H1 (cell line): ENCODE measurements at places on chromosomes 16 and 17. TPM values are rescaled to one million over a fixed set of nuclear protein-coding genes. Genes with fewer than 3 reads are reported as not detected.

GRCh38 chr17:50316016-50316587 lies 29.8 kb upstream of the XYLT2 start:
- H3K4me3 ChIP-seq = no peak overlapping the region
- no peaks in the 10 kb centered on the region for H3K36me3 ChIP-seq
- no peak for DNase-seq
- no peak overlapping the region for H3K27ac ChIP-seq
- H3K4me1 ChIP-seq = no peaks in the 10 kb centered on the region; the same call in 1 of the 2 replicates

DNA sequence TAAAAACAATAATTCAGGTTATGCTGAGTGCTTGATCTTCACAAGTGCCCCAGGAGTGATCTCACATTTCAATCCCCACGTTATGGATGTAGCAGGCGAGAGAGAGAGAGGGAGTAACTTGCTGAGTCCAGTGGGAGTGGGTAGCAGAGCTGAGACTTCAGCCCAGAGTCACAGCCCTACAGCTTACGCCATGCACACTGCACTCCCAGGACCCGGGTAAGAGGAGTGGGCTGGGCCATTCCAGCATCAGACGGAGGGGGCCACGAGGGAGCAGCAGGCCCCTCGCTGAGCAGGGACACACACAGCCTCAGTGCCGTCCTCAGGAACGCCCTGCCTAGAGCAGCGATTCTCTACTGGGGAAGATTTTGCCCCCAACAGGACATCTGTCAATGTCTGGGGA lies 9.8 kb upstream of the KIF19 start:
- no peak overlapping the region for H3K27ac ChIP-seq
- H3K4me1 ChIP-seq = no peaks in the 10 kb centered on the region
- no peaks in the 10 kb centered on the region for H3K27me3 ChIP-seq
- H3K4me3 ChIP-seq = no peak overlapping the region

DNA sequence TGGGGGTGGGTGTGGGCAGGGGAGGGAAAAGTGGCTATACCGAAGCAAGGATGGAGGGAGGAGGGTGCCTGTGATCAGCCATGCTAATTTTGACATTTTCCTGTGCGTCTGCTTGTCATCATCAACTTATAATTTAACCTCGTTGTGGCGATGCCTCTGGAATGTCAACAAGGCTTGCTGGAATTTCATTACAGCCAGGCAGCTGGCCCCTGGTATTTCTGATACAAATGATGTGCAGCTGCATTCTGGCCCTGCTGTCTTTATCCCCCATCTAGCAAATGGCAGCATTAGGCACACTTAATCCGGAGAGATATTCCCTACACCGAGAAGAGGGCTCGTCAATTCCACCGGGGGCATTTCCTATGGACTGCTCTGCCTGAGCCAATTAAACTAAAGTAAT lies 278.3 kb upstream of the CCL2 start:
- no peak overlapping the region for H3K27ac ChIP-seq
- H3K4me1 ChIP-seq = no peaks in the 10 kb centered on the region
- H3K36me3 ChIP-seq = no peaks in the 10 kb centered on the region
- H3K4me3 ChIP-seq = no peak overlapping the region

The RBFOX1 gene
- 2.8 and 3.1 TPM in 2 replicates for total RNA-seq

The NUBP1 gene
- total RNA-seq = 28.2 and 32.1 TPM in 2 replicates

- DNase-seq = peak; percentile 33
- H3K4me3 ChIP-seq = peak within 1 kb of the TSS; percentile 66
- no peaks in the 10 kb centered on the region for H3K36me3 ChIP-seq
- peaks cover 7% of the 10 kb centered on the region for H3K4me1 ChIP-seq
- peak within 1 kb of the TSS; percentile 46; the same call in 1 of the 2 replicates for H3K27ac ChIP-seq
Observed at GRCh38 chr17:41734139-41734948, at the start of gene HAP1. TSS of gene HAP1 (minus strand) at chr17:41734643. CDS start at chr17:41734634, 9 bp downstream.

The ITGA3 gene
- 21.7 and 24.2 TPM in 2 replicates for total RNA-seq

DNA sequence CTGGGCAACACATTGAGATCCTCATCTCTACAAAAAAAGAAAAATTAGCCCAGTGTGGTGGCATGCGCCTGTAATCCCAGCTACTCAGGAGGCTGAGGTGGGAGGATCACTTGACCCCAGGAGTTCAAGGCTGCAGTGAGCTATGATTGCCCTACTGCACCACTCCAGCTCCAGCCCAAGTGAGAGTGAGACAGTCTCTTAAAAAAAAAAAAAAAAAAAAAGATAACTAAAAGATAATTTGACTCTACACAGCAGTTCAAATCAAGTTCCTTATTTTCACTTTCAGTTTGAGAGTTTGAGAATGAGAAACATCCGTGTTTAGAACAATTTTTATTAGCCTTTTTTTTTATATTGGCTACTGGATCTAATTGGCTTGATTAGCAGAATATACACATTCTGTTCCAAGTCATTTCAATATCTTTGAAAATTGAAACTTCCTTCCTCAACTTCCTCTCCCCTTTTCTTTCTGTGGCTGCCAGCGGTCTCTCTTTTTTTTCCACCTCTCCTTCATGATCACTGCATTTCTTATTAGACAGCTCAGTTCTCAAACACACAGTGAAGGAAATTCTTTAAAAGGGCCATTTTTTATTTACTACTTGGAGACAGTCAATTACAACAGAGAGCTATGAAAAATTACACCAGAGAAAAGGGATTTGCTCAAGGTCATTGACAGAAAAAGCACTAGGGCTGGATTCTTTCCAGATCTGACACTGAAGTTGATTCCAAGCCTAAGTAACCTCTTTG lies 4.5 kb upstream of the ACSF2 start:
- H3K27ac ChIP-seq = no peak overlapping the region
- H3K27me3 ChIP-seq = peaks cover 2% of the 10 kb centered on the region; the same call in 1 of the 2 replicates
- H3K36me3 ChIP-seq = no peaks in the 10 kb centered on the region
- H3K4me3 ChIP-seq = no peak overlapping the region

DNA sequence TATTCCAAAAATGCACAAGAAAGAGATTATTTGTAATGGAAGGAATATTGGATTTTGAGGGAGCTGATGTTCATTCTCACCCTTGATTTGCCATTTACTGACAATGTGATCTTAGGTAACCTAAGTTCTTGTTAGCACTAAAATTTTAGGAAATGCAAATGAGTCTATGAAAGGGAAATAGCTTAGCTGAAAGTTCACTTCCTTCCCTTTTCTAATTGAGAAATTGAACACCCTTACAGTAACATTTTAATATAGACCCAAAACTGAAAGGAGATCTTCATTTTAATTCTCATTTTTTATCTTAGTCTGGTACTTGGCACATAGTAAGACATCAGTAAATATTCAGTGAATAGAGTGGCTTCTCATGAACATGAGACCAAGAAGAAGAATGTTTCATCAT lies 10.9 kb upstream of the WSB1 start:
- H3K36me3 ChIP-seq = no peaks in the 10 kb centered on the region
- H3K4me1 ChIP-seq = no peaks in the 10 kb centered on the region
- no peak overlapping the region for H3K27ac ChIP-seq
- H3K4me3 ChIP-seq = no peak overlapping the region

The GDPD1 gene
- total RNA-seq = 6.7 and 7.7 TPM in 2 replicates

The SGCA gene
- not detected in 2 replicates for total RNA-seq

DNA sequence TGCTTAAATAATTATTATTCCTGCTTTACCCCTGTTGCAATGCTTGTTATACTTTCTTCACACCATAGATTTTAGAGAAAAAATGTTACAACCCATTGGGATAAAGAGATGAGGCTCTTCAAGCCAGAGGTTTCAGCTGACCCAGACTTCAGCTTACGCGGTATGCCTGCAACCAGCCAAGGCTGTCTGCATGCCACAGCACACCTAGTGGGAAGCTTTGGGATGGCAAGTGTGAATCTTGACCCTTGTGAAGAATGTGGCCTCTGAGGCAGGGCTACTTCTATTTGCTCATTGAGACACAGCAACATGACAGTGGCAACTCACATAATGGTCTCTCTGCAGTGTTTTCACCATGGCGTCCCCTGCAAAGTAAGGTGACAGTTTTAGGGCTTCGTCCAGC lies 193.9 kb upstream of the PIRT start:
- H3K27me3 ChIP-seq = no peaks in the 10 kb centered on the region
- H3K36me3 ChIP-seq = no peaks in the 10 kb centered on the region
- no peak overlapping the region for H3K4me3 ChIP-seq
- no peak overlapping the region for H3K27ac ChIP-seq
- H3K4me1 ChIP-seq = no peaks in the 10 kb centered on the region

DNA sequence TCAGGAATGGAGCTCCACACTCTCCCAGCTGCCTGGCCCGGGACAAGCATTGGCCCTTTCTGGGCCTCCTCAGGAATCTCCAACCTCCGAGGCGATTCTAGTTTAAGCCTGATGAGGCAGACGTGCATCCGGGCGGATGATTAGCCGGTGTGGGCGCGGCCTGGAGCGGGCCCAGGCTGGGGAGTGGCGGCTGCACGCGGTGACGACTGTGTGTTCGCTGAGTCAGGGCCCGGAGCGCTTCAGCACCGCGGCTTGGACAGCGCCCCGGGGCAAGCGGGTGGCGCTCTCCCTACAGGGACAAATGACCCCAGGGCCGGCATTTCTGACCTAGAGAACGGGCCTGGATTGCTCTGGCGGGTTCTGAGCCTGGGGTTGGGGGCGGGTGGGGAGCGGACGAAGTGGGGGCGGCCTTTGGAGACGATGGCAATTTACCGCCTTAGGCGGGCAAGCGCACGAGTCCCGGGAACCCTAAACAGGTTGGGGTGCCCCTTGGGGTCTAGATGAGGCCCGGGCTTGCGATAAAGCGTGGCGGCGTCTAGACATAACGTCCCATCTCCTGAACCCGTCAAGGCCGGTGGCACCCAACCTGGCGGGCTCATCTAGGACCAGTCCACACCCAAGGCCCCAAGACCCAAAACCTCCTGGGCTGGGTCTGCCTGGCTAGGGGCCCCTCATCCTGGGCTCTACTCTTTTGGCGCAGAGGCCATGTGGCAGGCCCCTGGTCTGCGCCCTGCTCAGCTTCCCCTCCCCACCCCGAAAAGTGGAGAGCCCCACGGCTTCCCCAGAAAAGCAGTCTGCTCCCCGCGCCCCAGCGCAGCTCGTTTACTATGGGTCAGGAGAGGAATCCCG lies 22.3 kb upstream of the ZNHIT3 start:
- no peak overlapping the region for H3K4me3 ChIP-seq
- no peak overlapping the region for H3K27ac ChIP-seq
- peaks cover 4% of the 10 kb centered on the region for H3K27me3 ChIP-seq
- DNase-seq = peak; percentile 69
- H3K4me1 ChIP-seq = no peaks in the 10 kb centered on the region

The FCSK gene
- total RNA-seq = 3.4 and 4.6 TPM in 2 replicates

DNA sequence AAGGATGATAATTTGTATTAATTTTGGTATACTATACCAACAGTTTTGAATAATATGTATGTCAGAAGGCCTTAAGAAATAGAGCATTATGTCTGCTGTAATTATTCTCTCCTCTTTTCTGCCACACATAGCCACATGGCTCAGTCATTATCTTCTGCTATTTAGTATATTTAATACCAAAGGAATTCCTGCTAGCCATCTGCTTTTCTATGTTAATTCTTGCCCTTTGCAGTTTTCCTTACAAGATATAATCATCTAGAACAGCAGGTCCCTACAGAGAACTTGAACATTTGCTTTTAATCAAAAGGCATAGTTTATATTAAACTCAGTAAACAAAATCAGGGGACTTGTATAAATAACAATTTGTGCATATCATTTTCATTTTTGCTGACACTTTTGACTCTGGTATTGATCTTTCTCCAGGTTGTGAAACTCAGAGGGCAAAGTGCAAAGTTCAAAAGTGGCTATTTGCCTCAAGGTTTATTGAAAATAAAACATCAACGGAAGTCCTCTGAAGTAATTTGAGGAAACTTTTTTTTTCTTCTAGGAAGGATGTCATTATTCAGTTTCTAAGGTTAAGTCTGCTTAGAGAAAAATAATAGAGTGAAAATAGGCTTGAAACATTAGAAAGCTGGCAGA lies 702.0 kb downstream of the KCNJ2 start:
- no peaks in the 10 kb centered on the region for H3K27me3 ChIP-seq
- H3K27ac ChIP-seq = no peak overlapping the region
- DNase-seq = no peak
- H3K4me3 ChIP-seq = no peak overlapping the region
- H3K4me1 ChIP-seq = peaks cover 5% of the 10 kb centered on the region; the same call in 1 of the 2 replicates
- no peaks in the 10 kb centered on the region for H3K36me3 ChIP-seq

- H3K27me3 ChIP-seq = no peaks in the 10 kb centered on the region
- peaks cover 43% of the 10 kb centered on the region for H3K36me3 ChIP-seq
- H3K4me1 ChIP-seq = no peaks in the 10 kb centered on the region
- no peak overlapping the region for H3K27ac ChIP-seq
- H3K4me3 ChIP-seq = no peak overlapping the region
- no peak for DNase-seq
Observed at GRCh38 chr17:82931699-82932517, 92.1 kb upstream of the ZNF750 start.

The APOBR gene
- not detected in 2 replicates for total RNA-seq

- H3K4me3 ChIP-seq = no peak overlapping the region
- no peaks in the 10 kb centered on the region for H3K27me3 ChIP-seq
- DNase-seq = no peak
Observed at GRCh38 chr17:82444284-82444893, 6.2 kb downstream of the CYBC1 start.

DNA sequence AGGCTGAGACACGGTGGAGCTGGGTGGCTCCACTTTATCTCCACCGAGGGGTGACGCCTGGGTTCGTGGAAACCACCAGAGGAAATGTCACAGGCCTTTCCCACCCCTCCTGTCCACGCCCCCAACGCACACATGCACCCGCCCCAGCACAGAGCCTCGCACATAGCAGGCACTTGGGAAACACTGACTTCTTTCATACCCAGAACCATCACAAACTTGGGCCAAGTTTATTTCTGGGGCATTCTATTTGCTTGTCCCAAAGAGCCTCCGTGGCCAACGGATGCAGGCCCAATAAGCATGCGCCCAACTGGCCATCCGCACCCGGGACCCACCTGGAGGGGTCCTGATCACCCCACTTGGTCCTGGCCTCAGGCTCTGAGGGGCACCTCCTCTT lies 3.3 kb downstream of the BCAR1 start:
- H3K27me3 ChIP-seq = no peaks in the 10 kb centered on the region
- no peak overlapping the region for H3K4me3 ChIP-seq
- peaks cover 66% of the 10 kb centered on the region for H3K4me1 ChIP-seq
- peak overlapping the region; percentile 10 for H3K27ac ChIP-seq

DNA sequence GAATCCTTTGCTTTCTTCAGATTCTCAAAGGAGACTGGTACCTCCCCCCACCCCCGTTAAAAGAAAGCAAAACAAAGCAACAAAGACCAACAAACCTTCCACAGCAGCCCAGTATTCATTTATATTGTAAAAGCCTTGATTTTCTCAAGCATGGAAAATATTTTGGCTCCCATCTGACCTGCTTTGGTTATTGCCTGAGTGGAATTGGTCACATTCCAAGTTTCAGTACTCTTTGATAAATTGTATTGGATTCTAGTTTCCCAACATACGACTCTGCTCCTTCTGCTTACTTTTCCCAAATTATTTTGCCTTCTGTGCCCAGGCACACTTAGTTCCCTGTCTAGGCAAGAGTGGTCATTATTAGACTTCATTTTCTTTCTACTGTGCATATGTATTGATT lies 1.3 kb downstream of the ABCC11 start:
- H3K36me3 ChIP-seq = no peaks in the 10 kb centered on the region
- DNase-seq = no peak
- H3K27me3 ChIP-seq = no peaks in the 10 kb centered on the region
- H3K4me1 ChIP-seq = peaks cover 5% of the 10 kb centered on the region; the same call in 1 of the 2 replicates
- no peak overlapping the region for H3K27ac ChIP-seq

The TGFB1I1 gene
- 5.8 and 7.0 TPM in 2 replicates for total RNA-seq

The MGAT5B gene
- 8.2 and 9.3 TPM in 2 replicates for total RNA-seq

The C17orf100 gene
- total RNA-seq = 1.6 and 2.8 TPM in 2 replicates

The HOXB1 gene
- total RNA-seq = not detected in 2 replicates
